Fibroblast of gingiva (primary cell): ENCODE measurements at places on chromosomes 3 and 15.

DNA sequence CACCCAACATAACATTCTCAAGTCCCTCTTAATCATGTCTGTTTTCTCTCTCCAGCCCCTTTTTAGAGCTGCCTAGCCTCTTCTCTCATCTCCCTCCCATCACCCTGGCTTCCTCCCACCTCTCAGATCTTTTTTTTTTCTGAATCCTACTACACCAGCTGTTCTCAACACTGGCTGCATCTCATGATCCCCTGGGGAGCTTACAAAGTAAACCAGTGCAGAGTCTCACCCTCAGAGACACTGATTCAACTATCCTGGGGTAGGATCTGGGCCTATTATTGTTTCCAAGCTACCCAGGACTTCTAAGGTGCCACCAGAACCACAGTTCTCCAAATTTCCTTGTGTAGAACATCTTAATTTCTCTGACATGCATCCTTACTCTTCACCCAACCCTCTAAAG is 50.3 kb upstream of the ACAN start:
- DNase-seq: no peak

- no peak for DNase-seq
Observed at GRCh38 chr15:101244889-101245668, 6.8 kb downstream of the CHSY1 start.

DNA sequence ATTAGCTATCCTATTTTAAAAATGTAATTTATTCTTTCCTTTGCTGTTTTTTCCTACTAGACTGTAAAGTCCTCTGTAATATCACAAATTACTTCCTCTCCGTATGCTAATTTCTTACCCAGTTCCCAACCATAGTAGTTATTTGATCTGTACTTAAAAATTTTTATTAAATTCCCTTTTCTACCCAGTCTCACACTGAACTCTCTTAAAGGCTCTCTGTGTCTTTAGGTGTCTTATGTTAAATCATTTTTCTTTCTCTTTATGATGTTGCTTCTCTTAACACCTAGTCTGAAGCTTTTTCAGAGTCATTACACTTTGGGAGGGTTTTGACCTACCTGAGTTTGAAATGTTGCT is 378.6 kb downstream of the NSUN3 start:
- no peak for DNase-seq

GRCh38 chr3:217948-218347 is 21.4 kb downstream of the CHL1 start:
- DNase-seq: no peak

DNA sequence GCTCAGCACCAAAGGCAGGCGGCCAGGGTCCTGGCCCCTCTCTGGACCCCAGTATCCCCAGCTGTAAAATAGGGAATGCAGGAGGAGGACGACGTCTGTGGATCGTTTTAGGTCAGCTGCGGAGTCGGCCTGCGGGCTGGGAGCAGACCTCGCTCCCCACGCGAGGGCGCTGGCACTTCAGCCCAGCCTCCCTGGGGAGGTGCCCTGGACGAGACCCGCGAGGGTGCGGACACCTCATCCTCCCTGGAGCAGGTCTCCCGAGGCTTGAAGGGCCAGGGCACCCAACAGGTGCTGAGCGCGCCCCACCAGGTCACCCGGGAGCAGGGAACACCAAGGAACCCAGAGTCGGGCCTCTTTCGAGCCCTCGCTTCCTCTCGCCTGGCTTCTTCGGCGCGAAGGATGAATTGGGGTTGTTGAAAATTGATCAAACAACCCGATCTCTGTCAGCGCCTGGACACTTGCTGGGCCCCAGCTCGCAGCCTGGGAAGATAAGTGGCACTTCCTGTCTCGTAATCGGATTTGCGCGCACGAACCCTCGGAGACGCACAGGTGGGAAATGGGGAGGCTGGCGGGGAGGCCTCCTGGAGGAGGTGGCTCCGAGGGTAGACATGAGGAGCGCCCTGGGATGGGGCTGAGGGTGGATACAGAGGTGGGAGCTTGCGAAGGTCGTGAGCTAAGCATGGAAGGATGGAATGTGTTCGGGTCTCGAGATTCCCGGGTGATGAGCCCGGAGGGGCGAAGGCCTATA is 588 bp upstream of the VIPR1 start:
- peak; percentile 19 for DNase-seq
